ENCODE measurements at places on chromosomes 11 and 22.

DNA sequence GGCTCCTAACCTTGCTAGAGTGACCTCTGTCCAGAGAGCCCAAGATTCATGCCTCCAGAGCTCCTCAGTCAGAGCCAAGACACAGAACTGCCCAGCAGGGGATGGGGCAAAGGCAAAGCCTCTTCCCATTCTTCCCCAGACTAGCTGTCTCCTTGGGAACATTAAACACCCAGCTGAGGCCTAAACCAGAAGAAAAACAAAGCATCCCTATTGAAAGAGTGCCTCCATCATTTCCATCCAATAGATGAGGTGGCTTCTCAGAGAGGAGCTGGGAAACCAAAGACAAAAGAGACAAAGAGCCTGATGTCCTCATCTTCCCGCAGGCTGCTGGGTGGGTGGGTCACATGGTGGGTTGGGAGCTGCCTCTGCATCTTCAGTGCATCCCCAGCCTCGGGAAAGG, 37.4 kb downstream of the COMMD9 start:
- no peak for DNase-seq

DNA sequence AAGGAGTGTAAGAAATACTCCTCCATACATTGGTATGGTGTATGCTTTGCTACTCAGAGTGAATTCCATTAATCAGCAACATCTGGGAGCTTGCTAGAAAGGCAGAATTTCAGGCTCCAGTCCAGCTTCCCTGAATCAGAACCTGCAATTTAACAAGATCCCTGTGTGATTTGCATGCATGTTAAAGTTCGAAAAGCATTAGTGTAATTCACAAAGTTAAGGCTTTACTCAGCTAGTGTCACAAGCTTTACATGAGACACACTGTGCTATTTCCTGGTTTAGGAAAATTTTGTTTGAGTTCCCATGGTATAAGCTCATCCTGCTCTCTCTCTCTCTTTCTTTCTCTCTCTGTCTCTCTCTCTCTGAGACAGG, 37.0 kb upstream of the HEPHL1 start:
- no peak for DNase-seq

GRCh38 chr11:11253497-11253896, 99.6 kb downstream of the CSNK2A3 start:
- DNase-seq = no peak

DNA sequence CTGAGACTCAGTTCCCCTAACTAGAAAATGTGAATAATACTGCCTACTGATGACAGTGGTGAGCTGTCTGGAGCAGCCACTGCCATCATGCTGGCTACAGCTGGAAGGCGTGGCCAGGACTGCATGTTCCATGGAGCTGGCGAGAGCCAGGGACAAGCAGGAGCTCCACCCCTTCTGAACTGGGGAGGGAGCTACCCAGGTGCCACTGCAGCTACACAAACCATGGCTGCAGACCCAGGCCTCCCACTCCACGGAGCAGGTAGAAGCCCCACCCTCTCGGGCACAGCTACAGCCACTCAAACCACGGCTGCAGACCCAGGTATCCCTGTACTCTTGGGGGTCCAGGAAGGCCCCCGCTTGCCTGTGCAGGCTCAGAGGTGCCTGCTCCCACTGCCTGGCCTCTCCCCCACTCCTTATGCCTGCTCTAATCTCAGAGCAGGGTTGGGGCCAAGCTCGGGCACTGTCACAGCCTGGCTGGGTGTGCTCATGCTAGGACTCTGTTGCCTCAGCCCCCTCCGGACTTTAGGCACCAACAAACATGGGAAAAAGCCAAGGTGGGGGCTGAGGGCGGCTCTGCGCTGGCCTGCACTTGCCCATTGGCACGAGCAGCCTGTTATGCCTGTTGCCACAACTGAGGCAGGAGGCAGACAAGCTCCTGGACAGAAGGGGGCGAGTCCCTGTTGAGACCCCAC, 51.7 kb downstream of the RAB30 start:
- no peak for DNase-seq

DNA sequence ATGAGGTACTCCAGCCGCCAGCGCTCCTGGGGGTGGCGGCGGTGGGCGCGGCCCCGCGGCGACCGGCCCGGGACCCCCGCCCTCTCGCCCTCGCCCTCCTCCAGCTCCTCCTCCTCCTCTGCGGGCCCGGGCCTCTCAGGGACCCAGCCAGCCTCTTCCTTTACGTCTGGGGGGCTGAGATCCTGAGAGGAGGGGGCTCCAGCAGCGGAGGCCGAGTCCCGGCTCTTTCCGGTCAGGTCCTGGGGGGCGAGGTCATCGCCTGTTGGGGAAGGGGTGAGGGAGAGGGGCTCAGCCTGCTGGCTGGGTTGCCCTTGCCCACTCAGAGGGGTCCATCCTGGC, 4.3 kb downstream of the ZFTA start:
- no peak for DNase-seq

DNA sequence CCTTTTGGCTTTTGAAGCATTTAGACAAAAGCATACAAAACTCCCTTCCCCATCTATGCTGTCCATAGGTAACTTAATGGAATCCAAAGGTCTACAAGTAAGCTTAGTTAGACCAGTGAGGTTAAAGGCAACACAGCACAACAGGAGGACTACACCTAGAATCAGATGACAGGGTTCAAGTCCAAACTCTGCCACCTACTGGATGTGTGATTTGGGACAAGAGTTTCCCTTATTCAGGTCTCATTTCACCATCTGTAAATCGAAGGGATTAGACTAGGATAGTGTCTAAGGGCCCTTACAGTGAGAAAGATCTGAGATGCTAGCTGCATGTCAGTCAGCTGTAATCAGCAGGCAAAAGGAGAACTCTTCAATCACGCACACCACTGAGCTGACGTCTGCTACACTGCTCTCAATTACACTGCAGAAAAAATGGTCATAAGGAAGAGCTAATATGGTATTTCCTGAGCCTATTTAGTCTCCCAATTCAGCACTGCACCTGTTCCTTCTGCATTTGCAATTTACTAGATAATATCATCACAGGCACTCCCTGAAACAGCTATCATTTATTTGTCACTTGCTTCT, 82.2 kb downstream of the SERGEF start:
- DNase-seq = no peak

GRCh38 chr11:27395556-27396258, 32.7 kb upstream of the CCDC34 start:
- DNase-seq = no peak

GRCh38 chr11:73496134-73496533, 101.8 kb downstream of the FAM168A start:
- DNase-seq = no peak

GRCh38 chr22:50260801-50261614, 475 bp downstream of the MAPK12 start:
- no peak for DNase-seq

GRCh38 chr22:28883917-28884746, 760 bp downstream of the ZNRF3 start:
- no peak for DNase-seq

GRCh38 chr22:23146478-23147205, 1.4 kb downstream of the RAB36 start:
- no peak for DNase-seq

- no peak for DNase-seq
Observed at GRCh38 chr11:24391167-24391566, 105.7 kb upstream of the LUZP2 start.

DNA sequence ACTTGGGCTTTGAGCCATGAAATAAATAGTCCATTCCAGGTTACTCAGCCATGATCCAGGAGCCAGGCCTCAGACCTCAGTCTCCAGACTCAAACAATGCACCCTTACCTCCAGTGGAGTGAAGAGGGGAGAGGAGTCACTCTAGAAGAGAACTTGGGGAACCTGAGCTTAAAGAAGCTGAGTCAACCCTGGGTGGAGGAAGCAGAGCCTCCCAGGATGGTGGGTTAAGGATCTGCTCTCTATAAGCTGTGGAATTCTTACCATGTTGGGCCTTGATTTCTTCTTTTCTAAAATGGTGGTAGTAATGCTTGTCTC, 113.2 kb downstream of the NECTIN1 start:
- DNase-seq = no peak

DNA sequence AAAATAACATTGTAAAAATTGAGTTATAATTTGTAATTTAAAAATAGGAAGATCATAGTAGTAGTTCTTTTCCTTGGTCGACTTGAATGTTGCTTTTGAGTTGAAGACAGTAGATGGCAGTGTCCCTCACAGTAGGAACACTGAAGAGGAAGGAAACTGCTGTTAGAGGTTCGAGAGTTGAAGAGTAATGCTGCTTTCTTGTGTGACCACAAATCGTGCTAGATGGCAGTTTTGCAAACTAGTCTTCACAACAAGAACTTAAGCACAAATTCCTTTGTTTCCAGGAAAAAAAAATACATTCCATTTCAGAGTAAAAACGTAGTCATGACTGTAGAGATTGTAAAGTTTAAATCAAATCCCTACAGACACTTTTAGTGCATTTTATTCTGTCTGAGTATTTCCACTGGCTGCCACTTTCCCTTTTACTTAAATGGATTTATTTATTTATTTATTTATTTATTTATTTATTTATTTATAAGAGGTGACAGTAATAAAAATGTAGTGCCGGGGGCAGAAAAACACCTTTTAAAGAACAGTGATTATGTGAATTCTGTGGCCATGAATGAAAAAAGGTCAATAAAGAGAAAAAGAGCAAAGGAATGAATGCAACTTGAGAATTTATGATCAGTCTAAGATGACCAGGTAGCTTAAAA, 54.6 kb downstream of the SPECC1L start:
- DNase-seq = no peak

DNA sequence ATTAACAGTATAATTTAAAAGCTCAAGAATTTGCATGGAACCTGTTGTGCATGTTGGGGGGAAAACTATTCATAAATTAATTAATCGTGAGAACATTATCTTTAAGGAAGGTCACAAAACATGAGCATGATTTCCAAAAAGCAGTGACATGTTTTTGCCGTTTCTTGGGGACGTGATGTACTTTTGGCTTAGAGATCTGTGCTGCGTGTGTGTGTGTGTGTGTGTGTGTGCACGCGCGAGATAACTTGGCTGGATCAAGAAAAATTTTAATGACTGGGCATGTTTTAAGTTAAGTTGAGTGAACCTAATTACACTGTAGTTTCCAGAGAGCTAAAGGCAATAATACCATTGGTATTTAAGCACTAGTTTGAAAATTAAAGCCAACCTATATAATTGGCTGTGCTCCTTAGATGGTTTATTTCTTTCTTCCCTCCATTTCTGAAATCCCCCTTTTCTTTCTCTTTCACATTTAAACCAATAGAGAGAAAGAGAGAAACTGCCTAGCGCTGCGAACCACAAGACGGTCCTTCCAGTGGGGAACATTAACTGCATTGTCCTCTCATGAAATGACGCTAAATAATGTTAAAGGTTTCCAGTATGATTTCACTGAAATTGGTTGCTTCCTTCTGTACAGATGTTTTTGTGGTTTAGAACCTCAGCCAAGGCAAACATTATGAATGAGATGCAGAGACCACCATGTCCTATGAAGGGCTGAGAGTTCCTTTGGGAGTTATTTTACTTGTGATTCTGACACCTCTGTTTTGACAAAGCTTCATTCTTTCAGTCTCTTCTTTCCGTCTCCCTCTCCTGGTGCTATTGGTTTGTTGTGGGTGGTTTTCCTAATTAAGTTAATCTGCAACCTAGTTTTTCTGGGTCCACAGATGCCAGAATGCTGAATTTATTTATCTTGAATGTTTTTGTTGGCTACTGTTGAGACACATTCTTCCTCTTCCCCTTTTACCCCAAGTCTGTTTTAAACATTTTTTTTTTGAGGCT, 51.7 kb downstream of the ZBTB16 start:
- no peak for DNase-seq
